RWPE2 (cell line): ENCODE measurements at places on chromosomes 16 and 17.

GRCh38 chr17:7207120-7208001 is 12.3 kb downstream of the DLG4 start:
- no peak for DNase-seq

- DNase-seq: no peak
These were observed 27.1 kb downstream of the CRAMP1 start for GRCh38 chr16:1639282-1639681.

DNA sequence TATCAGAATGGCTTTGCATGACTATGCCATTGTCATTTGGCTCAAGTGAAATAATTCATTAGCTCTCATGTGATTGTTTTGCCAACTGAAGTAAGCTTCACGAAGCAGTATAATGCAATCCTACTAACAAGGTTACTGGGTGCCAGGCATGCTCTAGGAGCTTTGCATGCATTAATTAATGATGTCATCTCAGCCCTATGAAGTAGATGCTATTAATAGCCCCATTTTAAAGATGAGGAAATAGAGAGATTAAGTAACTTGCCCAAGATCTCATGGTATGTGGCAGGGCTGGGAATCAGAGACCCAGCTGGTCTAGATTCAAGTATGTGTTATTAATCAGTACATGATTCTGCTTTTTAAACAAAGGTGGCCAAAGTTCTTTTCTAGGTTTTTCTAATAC is 14.1 kb downstream of the KRT39 start:
- no peak for DNase-seq

DNA sequence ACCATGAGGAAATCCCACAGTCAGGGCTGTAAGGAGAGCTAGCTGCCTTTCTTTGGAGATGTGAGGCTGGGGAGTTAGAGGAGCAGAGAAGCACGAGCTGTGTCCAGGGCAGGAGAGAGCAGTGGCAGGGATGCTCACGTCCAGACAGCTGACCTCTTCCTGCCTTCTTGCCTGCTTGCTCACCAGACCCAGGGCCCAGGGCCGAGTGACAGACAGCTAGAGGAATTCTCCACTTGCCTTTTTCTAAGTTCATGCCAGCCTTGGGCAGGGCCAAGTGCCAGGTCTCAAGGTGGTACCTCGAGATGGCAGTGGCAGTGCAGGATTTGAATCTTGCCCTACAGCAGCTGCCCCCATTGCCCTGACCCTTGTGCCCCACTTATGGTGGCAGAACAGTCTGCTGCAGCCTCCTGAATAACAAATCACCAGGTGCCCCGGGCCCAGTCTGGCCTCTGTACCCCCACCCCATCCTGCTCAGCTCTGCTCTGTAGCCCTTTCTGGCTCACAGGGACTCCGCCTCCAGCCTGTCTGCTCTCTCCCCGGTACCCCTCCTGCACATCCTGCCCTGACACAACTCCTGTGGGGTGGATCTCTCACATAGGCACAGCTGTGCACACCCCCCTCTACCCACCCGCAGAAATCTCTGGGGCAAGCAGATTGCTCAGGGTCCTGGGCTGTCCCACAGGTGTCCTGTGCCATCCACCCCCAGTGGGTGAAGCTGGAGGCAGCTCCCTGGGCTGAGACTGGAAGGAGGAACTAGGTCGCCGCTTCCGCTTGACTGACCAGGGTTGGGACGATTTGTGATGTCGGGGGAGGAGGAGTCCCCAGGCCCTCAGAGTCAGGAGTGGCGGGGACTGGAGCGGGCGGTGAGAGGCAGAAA is 25.9 kb downstream of the GRIN2C start:
- no peak for DNase-seq

DNA sequence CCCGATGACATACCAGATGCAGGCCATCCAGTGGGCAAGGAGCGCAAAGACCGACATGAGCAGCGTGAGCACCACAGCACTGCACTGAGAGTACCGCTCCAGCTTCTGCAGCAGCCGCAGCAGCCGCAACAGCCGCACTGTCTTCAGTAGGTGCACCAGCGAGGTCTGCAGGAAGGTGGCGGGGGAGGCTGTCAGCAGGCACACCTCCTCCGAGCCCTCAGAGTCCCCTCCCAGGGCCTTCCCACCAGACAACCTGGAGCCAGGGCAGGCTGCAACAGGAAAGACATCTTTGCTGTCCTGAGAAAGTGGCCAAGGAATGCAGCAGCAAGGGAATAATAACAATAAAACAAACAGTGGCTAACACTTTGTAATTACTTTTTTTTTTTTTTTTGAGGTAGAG is 9.1 kb downstream of the KCNH4 start:
- DNase-seq: no peak

GRCh38 chr16:70342016-70342415 is 4.7 kb upstream of the DDX19A start:
- no peak for DNase-seq

DNA sequence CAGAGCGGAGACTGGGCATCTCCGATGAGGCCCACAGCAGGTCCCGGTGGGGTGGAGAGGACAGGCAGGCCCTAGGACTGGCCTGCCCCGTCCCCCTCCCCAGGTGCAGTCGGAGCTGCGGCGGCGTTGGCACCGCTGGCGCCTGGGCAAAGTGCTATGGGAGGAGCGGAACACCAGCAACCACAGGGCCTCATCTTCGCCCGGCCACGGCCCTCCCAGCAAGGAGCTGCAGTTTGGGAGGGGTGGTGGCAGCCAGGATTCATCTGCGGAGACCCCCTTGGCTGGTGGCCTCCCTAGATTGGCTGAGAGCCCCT is 9.4 kb downstream of the GCGR start:
- DNase-seq: no peak

GRCh38 chr17:29591737-29592608 is 959 bp upstream of the ANKRD13B start:
- DNase-seq: no peak

GRCh38 chr16:11165349-11165748 is 90.7 kb downstream of the SOCS1 start:
- no peak for DNase-seq

- DNase-seq: no peak
These were observed 3.2 kb downstream of the PDE6G start for GRCh38 chr17:81652906-81653771.

GRCh38 chr17:73482251-73482716 is 162.0 kb downstream of the SDK2 start:
- no peak for DNase-seq

DNA sequence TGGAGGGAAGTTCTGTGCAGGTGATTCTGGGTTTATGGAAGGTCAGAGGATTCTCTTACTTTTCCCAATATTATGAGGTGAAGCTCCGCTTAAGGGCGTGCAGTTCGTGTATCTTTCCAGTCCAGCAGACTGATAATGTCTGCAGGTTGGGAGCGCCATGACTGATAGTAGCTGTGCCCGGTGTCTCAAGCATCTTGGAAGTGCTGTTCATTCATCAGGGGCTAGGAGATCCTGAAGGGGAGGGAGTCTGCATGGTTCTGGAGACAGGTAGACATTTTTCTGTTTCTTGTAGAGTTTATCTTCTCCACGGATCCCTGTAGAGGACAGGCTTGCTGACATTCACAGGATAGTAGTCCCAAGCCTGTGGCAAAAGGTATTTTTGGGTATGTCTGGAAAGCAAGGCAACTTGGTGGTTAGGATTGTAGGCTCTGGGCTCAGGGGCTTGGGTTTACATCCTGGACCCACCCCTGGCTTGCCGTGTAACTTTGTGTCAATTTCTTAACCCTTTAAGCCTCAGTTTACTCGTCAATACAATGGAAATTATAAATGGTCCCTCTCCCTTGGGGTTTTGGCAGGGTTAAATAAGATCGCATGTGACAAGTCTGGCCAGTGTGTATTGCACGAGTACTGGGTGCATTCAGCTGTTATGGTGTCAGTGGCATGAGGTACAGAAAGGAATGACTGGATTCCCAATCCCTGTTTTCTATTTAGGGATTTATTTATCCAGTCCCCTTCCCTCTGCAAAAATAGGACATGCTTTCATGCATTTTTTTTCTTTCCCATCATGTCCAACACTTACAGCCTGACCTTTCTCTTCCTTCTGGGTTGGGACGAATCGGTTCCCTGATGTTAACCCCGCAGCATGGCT is 8.2 kb downstream of the HLF start:
- DNase-seq: no peak

DNA sequence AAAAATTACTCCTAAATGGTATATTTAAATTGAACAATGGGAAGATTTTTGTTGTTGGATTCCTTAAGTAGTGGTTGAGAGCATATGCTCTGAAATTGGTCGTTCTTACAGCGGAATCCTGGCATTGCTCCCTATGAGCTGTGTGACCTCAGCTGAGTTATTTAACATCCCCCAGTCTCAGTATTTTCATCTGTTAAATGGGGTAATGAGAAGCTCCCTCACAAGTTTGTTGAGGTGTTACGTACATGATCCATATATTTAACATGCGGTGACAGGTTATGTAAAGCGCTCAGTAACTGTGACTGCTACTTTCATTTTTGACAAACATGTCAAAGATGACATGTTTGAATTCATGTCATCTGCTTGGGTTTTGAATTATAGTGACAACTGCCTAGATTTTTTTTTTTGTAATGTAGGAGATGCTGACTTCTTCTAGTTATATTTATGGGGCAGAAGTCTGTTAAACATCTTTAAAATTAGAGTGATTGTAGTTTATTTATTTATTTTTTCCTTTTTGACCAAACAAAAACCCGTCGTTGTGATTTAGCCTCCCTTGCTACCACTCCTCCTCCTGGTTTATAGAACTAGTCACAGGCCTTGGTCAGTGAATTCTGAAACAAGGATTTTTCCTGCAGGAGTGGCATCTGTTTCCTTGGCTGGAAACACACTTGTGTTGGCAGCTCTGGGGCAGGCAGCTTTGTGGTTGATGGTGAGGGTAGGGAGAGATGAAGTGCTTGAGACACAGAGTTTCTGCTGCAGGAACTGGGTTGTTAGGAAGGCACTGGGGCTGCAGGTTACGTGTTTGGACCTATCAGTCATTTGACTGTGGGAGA is 268.8 kb downstream of the SNX29 start:
- DNase-seq: no peak

DNA sequence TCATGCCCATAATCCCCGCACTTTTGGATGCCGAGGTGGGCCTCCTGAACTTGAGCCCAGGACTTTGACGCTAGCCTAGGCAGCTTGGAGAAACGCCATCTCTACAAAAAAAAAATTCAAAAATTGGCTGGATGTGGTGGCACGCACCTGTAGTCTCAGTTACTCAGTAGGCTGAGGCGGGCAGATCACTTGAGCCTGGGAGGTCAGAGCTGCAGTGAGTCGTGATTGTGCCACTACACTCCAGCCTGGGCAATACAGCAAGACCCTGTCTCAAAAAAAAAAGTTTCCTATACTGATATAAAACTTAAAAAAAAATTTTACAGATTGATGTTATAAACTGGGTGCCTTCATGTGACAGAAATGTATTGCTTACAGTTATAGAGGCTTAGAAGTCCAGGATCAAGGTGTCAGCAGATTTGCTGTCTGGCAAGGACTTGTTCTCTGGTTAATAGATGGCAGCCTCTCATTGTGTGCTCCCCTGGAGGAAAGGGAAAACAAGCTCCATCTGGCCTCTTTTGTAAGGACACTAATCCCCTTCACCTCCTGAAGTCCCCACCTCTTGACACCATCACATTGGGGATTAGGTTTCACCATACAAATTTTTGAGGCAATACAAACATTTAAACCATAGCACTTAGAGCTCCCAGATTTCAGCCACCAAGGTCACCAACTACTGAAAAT is 8.5 kb upstream of the CES3 start:
- no peak for DNase-seq

DNA sequence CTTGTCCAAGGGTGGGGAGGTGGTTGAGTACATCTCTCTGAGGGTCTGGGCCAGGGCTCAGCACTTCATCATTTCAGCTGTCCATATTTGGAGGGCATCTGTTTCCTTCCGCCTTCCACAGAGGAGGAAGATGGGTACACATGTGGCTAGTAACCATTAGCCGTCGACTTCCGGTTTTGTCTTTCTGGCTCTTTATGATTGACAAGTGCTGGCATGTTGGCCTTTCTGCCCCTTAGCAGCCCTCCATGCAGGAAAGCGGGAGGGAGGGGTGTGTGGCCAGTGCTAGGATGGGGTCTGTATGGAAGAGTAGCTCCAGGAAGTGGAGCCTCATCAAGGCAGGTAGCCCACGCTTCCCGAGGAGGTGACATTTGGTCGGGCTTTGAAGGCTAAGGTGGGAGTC is 69.6 kb downstream of the RAI1 start:
- DNase-seq: no peak

DNA sequence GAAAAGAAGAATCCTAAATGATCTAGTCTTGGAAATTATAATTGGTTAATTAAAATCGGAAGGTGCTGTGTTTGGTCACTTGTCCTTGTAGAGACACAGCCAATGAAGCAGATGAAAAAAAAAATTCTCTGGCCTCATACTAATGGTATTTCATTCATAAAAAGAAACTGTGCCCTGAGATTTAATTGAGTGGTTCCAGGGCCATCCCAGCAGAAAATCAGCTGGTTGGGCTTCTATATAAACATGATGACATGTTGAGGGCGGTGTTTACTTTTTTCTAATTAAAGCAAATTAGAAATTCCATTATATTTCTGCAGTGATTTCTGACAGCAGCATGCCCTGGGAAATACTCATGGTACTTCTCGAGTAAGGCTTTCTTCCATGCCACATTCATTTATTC is 191.9 kb upstream of the KCNJ16 start:
- DNase-seq: no peak

DNA sequence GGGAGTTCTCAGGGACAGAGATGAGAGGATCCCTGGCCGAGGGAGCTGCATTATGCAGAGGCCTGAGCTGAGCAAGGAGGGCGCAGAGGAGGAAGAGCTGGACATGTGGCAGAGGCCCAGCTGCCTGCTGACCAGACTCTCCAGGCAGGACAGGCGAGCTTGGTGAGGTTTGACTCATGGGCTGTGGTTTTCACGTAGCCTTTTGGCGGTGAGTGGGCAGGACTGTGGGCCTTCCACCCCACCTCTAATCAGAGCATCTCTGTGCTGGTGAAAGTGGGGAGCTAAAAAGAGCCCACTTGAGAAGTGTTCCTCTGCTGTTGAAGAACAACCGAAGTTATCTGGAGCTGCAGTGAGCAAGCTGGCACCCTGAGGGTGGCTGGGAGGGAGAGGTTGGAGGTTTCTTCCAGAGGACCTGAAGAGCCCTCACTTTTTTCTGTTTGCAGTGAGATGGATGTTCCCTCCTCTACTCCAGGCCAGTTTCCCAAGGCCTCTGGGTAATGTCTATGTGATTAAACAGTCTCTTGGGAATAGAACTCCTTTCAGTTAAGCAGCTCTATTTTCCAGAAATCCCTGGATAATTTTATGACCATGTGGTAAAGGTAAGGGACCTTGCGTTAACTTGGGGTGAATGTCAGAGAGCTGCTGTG is 11.9 kb downstream of the EPN2 start:
- DNase-seq: peak; percentile 29

GRCh38 chr16:14057878-14058382 is 13.2 kb upstream of the MRTFB start:
- no peak for DNase-seq

- no peak for DNase-seq
These were observed 66.5 kb downstream of the RBFOX3 start for GRCh38 chr17:79544142-79544914.

- peak; percentile 94 for DNase-seq
These were observed at the start of gene SNTB2 for GRCh38 chr16:69186642-69187445. SNTB2 (plus strand) TSS chr16:69187164; CDS start chr16:69187167, 3 bp downstream.
